ENCODE measurements at places on chromosomes 11 and 22. TPM values are rescaled to one million over a fixed set of nuclear protein-coding genes. Genes with fewer than 3 reads are reported as not detected.

GRCh38 chr22:21622011-21622918, 7.6 kb downstream of the YDJC start:
- DNase-seq = no peak

- DNase-seq = no peak
Observed at GRCh38 chr11:78392854-78393253, 24.8 kb downstream of the GAB2 start.

DNA sequence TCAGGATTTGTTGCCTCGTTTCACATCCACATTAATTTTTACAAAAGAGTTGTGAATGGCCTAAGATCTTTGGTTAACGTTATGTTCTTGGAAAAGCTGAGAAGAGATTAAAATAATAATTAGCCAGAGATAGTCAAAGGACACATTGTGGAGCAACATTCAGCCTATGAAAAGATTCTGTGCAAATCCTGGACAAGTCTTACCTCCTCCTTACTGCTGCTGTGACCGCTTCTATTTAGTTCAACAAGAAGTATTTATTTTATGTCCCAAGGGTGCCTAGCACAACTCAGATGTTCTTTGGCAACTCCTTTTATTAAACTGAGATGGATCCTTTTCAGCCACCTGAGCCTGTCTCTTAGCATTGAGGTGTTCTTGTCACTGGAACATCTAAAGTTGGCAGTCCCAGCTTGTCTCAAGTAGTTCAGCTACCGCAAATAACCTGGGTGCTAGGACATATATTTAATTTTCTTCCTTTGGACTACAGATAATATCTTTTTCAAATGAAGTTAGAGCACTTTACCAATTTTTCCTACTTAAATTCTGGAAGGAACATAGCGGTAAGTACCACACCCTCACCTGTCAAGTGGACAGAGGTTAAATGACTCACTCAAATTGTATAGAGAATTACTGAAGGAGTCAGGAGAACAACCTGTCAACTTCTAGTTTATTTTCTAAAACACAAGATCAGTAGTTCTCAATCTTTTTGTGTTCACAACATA, 80.5 kb upstream of the CHRM4 start:
- DNase-seq = no peak

The SERGEF gene
- 55.3 TPM for total RNA-seq

GRCh38 chr11:126898802-126899201, 101.8 kb downstream of the KIRREL3 start:
- no peak for DNase-seq

The NCF4 gene
- 6.1 TPM for total RNA-seq

The ALDH3B1 gene
- 5.7 TPM for total RNA-seq

The POTEH gene
- total RNA-seq = not detected

The LRRC4C gene
- 1.5 TPM for total RNA-seq

The OR51I2 gene
- total RNA-seq = not detected

The SLC37A4 gene
- total RNA-seq = 9.2 TPM
